Activated T-cell treated with anti-CD3 and anti-CD28 coated beads, Interleukin-2, amount 50 U/mL, for 1 hour (primary cell): ENCODE measurements at places on chromosomes 1 and 21.

GRCh38 chr1:182428043-182428442 lies 21.9 kb upstream of the RGSL1 start:
- no peak for DNase-seq

DNA sequence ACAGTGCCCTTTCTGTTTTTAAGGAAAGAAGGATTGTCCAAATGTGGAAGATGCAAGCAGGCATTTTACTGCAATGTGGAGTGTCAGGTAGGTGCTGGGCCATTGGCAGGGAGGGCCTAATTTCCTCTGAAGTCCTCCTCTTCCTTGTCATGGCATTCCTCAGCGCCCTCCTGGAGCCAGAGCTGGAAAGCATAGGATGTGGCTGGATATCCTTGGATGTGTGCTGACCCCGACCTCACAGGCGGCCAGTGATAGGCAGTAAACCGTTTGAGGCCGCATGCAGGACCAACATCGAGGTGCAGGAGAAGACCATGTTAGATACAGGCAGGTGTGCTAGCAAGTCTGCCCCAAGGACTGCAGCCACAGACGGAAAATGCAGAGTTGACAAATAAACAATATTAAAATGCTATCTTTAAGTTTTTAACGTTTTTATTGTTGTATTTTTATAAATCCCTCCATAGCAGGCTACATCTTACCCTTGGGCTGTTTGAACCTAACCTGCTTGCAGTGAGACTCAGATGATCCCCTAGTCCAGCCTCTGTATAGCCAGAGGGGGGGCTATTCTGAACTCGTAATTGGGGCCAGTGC lies 24.3 kb downstream of the SMYD2 start:
- DNase-seq: no peak

DNA sequence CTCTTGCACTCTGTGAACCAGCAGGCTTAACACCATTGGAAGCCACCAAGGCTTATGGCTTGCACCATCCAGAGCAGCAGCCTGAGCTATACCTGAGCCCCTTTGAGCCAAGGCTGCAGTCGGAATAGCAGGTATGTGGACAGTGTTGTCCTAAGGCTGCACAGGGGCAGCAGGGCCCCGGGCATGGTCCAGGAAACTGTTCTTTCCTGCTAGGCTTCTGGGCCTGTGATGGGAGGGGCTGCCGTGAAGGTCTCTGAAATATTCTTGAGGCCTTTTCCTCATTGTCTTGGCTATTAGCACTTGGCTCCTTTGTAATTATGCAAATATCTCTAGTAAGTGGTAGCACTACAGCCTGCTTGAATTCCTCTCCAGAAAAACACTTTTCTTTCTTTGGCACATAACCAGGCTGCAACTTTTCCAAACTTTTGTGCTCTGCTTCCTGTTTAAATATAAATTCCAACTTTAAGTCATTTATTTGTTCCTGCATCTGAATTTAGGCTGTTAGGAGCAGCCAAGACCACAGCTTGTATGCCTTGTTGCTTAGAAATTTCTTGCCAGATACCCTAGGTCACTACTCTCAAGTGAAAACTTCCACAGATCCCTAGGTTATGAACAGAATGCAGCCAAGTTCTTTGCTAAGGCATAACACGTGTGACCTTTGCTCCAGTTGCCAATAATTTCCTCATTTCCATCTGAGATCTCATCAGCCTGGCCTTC lies 5.2 kb downstream of the KRTAP20-4 start:
- DNase-seq: no peak

- DNase-seq: no peak
These were observed 16.9 kb upstream of the GRHL3 start for GRCh38 chr1:24302209-24302611.

DNA sequence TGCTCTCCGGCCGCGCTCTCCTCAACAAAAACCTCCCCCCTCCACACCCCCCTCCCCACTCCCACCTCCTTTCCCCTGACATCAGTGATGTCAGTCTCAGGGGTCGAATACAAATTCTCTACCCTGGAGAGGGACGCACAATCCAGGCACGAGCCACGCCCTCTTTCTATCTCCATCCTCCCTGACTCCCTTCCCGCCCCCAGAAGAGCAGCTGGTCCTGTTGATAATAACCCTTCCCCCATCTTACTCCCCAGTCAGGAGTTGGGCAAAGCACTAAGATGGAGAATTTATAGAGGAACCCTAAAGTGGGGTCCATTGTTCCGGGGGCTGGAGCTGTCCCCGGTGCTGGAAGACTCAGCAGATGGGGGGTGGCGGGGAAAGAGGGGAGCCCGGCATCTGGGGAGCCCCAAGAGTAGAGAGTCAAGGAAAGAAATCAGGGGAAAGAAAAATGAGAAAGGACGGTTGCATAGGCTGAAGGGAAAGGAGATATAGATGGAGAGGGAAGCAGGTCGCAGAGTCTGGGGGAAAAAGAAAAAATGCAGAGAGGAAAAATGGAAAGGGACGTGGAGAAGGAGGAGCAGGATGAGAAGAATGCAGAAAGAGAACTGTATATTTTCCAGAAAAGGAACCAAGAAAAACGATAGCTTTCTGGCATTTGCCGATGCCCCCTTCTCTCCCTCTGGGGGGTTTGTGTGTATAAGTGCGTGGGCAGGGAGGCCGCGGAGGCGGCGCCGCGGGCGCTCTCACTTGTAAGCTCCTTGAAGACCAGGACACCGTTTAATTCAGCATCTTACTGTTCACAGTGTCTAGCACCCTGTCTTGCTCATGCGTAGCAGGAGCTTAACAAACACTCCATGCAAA lies at the start of gene CELF3:
TSS of gene CELF3 (minus strand) at position 33 of the 861 bp plus-strand sequence. CDS start 783 bp downstream, outside the sequence.
- peak; percentile 38 for DNase-seq

- DNase-seq: no peak
These were observed 80.9 kb upstream of the BACH1 start for GRCh38 chr21:29217818-29218291.

DNA sequence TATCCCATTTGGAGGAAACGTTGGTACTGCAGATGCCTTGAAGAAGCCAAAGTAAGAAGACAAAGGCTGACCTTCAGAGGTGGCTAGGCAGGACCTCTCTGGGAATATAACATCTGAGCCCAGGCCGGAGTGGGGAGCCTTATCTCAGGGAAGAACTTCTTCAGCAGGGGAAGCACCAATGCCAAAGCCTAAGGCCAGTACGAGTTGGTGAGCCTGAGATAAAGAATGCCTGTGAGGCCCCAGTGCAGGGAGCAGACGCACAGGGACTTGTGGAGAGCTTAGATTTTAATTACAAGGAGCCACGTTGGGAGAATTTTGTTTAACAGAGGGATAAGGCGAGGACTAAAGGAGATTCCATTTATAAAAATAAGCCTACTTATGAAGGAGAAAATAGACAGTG lies 468.8 kb upstream of the RUNX1 start:
- DNase-seq: no peak

- DNase-seq: no peak
These were observed 671.7 kb downstream of the SMYD3 start for GRCh38 chr1:245835386-245835785.

DNA sequence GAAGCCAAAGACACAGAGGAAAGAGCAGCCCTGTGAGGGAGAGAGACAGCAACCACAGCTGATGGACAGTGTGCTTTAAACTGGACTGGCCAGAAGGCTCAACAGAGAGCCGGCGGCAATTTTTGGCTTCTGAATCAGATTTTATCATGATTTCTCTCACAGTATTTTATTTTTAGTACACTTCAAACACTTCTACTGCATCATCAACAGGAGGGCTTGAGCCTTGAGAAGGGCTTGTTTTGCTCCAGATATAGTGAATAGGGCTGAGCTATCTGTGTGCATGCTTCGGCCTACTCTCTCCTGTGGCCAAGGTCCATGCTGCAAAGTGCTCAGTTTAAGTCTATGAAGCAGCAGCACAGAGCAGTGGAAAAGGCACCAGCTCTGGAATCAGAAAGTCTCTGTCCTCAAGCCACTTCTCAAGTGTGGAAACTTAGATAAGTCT lies 33.3 kb downstream of the ADCY10 start:
- no peak for DNase-seq

DNA sequence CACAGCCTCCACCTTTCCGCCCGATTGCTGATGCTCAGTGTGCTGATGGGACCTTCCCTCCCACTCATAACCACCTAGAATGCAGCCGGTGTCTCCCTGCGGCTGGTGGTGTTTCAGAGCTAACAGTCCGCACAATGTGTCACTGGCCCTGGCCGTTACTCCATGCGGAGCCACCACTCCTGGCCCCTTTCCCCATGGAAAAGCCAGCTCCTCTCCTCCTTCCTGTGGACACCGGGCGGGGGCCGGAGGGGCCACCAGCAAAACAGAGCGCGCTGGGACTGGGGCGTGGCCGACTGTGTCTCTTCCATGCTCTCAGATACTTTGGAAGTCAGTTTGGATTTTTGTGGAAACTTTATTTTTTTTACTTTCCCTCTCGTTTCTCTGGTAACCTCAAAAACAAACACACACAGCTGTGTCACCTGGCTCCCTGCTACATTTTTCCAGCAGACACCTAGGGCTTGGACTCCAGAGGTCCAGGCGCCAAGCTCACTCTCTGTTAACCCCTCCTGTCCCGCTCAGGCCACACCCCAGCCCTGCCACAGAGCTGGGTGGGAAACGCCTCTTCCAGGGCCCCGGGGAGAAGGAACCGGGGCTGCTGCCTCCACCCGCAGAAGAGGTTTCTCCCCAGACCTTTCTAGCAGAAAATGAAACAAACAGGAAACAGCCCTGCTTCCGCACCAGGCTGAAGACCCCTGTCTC lies 32.5 kb upstream of the COL6A2 start:
- DNase-seq: no peak

DNA sequence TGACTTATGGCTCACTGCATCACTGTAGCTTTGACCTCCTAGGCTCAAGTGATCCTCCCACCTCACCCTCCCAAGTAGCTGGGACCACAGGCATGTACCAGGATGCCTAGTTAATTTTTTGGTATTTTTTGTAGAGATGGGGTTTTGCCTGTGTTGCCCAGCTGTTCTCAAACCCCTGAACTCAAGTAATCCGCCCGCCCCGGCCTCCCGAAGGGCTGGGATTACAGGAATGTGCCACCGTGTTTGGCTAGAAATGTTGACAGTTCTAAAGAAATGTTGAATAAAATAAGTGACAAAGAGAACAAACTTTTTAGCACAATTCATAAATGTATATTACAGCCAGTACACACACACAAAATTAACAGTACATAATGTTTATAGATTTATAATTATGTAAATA lies 1586.1 kb downstream of the NCAM2 start:
- no peak for DNase-seq

- DNase-seq: no peak
These were observed 10.0 kb downstream of the NCF2 start for GRCh38 chr1:183580281-183580682.

DNA sequence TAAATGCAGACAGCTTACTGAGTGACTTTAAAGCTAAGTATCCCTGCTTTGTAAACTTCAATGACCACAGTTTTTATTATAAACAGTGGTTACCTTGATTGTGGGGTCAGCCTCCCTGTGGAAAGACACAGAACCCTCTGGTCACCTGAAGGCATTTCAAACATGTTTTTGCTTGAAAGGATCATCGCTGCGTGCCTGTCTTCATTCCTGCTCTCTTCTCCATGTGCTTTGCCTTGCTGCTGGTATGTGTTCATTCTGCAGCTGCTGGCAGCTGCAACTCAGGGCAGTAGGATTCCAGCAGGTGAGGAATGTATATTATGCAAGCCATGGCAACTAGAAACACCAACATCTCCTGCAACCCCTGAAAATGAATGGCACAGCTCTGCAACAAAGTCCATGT lies 81.0 kb upstream of the VAV3 start:
- no peak for DNase-seq

- DNase-seq: no peak
These were observed 1643.8 kb downstream of the MRPL39 start for GRCh38 chr21:23963454-23963853.

GRCh38 chr1:220685879-220686278 lies 4.3 kb upstream of the C1orf115 start:
- no peak for DNase-seq

- no peak for DNase-seq
These were observed 470.5 kb downstream of the LTN1 start for GRCh38 chr21:28522014-28522799.

DNA sequence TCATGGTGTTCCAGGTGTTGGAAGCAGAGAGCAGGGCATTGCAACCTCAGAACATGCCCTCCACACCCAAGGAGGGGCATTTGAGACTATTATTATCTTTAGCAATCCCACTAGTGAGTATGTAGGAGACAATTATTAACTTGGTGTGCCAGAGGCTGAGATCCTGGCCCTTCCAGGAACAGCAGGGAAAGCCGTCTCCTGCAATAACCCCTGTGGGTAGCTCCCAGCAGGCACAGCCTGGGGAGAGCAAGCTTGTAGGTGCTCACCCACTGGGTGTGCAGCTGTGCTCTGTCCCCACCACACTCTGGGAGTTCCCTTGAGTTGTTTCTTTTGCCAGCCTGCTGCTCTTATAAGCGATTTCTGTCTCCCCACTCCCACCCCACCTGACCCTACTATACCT lies 10.3 kb downstream of the CFAP107 start:
- DNase-seq: no peak

- no peak for DNase-seq
These were observed 15.9 kb upstream of the ITPKB start for GRCh38 chr1:226754793-226755533.

DNA sequence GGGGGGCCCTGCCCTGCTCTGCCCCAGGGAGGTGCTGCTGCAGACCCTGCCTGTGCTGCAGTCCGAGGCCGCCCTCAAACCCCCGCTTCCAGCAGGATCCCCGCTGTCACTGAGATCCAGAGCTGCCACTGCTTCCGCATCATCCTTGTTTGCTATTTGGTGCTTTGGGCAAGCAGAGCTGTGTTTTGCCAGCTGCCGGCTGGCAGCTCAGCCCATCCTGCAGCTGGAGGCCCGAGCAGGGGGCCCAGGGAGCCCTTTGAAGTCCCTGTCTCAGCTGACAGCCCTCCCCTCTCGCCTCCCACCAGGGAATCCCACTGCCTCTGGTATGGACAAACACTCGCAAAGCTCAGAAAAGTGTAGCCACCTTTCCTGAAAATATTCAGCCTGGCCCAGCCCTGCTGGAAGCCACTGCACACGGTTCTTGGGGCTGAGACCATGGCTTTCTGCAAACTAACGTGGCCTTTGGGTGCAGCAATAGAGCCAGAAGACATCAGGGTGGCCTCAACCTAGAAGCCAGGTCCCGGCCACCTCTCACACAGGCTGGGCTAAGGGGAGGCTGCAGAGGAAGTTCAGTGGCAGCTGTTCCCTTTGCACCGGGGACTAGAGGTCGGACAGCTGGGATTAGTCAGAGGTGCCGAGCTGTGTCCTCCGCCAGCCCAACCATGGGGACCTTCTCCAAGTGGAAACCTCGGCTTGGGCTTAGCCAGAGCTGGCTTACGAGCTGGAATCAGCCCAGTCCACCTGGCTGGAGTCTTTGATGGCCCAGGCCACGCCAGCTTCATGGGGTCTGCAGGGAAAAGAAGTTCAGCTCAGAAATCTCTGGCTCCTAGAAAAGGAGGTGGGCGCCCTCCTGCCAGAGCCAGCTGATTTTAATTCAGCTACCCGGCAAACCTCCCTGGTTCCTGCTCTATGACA lies 107.1 kb downstream of the SPSB1 start:
- DNase-seq: no peak

- DNase-seq: no peak
These were observed 52.5 kb downstream of the HSPG2 start for GRCh38 chr1:21884456-21885235.

GRCh38 chr1:16425125-16426025 lies 11.8 kb downstream of the SPATA21 start:
- no peak for DNase-seq
